RCC 7860 (cell line): ENCODE measurements at places on chromosomes 3 and 15.

- DNase-seq = peak; percentile 54
Observed at GRCh38 chr3:101119535-101119934, 126.3 kb upstream of the ABI3BP start.

DNA sequence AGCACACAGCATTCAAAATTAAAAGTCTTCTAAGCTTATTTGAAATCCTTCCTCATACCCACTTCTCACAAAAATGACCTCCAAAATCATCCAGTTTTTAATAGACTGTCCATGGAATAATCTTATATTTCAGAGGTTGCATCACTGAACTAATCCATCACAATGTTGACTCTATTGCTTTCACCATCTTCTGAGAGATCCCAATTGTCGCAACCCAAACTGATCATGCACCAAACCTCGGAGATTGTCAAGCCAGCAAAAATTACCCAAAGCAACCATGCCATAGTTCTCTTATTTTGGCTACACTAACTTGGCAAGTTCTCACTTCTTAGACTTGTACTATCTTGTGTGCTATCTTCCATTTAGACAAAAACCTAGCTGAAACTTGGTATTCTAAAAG, 75.5 kb downstream of the LRRFIP2 start:
- no peak for DNase-seq

- no peak for DNase-seq
Observed at GRCh38 chr15:87660251-87661129, 596.0 kb downstream of the NTRK3 start.

DNA sequence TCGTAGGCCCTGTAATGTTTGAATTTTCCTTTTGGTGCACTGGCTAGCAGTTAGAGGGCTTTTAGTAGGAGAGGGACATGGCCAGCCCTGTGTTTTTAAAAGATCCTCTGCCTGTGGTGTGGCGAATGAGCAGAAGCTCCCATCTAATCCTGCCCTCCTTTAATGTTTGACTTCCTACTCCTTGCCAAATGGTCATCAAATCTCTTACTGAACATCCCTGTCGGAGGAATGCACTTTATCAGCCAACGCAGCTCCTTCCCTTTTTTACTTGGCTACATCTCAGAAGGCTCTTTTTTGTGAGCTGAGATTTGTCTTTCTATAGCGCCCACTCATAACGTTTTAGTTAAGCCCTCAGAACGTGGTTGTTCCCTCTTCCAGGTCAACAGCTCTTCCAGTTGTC, 44.8 kb downstream of the MAP2K5 start:
- DNase-seq = no peak

- no peak for DNase-seq
Observed at GRCh38 chr15:29109762-29110161, 159.9 kb downstream of the NSMCE3 start.

- peak; percentile 41 for DNase-seq
Observed at GRCh38 chr3:184255291-184256039, 5.9 kb downstream of the CAMK2N2 start.

DNA sequence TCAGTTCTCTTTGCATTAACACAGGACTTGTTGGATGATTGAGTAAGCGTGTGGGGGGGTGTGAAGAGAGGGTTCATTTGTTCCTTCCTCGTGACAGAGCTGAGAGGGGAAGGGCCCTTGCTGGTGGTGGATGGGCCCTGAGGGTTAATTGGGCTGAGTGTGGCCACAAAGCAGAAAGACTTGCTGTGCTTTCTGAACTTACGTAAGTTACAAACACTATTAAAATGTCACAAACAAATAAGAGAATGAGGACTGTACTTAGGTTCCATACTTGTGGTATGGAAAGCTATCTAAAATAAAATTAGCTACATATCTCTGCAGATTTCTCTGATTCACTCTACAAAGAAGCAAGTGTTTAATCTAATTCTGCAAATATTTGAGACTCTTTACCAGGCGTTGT, 231.3 kb downstream of the LPP start:
- DNase-seq = no peak

DNA sequence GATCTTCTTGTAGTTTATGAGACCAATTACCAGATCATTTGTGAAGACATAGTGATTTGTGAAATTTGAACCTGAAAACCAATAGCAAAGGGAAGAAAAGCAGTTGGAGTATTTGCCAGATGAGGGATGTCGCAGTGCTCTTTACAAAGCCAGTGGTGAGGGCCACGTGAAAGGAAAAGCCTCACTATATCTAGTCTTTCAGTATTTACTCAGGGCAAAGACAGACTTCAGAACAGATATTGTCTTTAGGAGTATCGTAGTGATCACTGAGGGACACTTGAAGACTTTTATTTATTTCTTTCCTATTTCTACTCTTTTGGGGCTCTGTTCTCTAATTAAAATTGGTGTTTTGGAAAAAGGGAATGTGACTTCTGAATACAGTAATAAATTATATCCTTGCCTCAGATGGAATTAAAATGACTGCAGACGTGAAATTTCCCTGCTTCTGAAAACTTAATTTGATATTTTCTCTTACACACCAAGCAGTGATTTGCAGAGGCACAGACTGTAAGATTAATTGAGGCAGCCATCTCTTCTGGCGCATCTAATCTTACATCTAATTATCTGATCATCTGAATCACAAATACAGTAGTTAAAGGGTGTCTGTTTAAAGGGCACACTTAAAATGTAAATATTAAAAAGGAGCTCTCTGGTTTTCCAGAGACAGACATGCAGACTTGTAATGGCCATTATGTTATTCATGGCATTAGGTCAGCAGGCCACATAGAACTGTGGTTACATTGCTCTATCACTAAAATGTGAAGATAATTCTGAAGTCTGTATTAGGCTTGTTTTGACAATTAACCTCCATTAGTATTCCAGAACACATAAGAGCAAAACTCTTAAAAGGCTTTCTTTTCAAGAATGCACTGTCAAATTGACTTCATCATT, 193.0 kb upstream of the GOLIM4 start:
- no peak for DNase-seq

DNA sequence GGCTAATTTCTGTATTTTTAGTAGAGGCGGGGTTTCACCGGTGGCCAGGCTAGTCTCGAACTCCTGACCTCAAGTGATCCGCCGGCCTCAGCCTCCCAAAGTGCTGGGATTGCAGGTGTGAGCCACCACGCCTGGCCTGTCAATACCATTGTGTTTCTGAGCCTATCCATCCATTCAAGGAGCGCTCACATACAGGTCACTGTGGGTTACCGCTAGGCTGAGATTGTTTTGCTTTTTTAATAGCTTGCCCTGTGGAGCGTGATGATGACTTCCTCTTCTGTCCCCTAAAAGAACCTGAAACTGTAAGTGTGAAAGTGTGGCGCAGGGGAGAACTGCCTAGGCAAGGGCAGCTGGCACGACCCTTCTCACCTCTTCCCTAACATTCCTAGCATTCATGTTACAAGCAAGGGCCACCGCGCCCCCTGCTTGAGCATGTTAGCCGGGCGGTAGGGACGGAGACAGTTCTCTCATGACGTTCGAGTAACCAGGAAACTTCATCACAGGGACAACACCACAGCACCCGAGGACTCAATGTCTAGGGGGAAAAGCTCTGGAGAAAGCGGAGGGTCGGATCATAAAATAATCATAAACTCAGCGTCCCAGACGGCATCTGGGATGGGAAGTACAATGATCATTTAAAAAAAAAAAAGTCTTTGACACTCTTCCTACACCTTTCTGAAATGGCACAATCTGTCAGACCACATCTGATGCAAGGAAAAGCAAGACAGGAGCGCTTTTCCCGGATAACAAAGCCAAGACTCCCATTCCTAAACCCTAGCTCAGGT, 790 bp downstream of the LAMP3 start:
- DNase-seq = no peak

DNA sequence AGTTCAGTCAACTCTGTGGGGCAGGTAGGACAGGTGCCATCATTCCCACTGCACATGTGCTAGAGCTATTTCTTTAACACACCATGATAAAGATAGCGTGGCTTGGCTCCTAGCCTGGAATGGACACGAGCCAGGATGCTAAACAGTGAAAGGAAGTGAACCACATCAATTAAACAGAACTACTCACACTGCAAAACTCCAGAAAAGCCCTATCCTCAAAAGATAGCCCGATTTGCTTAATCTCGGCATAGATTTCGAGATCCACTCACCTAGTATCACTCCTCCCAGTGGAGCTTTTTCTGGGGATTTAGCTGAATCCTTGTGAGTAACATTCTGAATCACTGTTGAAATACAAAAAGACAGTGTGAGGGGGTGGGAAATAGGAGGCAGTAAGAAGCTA, 118.0 kb downstream of the ABI3BP start:
- DNase-seq = peak; percentile 59

- no peak for DNase-seq
Observed at GRCh38 chr3:184808021-184808420, 3.9 kb upstream of the VPS8 start.

GRCh38 chr3:28949580-28949979, 331.3 kb upstream of the RBMS3 start:
- DNase-seq = no peak
